Mucosa of gallbladder (tissue), 1 donor: ENCODE measurements at places on chromosomes 5 and 9.
A peak's percentile ranks its signal among the peaks of the same experiment; 100 is the strongest.

- no peak for DNase-seq
Measured at GRCh38 chr5:161190778-161191177, 338.8 kb upstream of the ATP10B start.

DNA sequence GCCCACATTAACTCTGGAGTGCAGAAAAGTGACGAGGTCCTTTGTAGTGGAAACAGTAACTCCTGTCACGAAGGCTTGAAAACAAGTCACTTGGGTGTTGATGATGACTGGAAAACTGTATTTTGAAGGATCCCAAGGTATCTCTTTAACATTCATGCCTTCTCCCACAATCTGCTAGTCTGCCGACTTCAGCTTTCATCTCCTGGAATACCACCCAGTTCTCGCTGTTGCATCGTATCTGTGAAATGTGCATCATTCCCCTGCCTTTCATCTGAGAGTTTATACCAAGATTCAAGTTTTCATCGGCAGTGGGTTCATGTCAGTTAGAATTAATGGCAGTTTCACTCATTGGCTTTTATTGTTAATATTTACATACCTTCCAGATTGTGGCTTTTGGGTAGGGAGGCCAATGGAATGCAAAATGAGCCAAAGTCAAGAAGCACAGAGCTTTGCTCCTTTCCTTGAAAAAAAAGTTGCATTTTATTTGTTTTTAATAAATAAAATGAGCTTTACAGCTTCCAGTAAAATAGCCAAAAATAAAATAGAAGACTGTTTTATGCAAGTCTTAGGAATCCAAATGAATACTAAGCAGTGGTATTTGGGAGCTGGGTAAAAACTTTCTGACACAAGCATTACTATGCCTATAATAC, 575.2 kb upstream of the WWC1 start:
- no peak for DNase-seq

- DNase-seq, result peak; percentile 23
Measured at GRCh38 chr9:83472221-83472665, 66.0 kb downstream of the FRMD3 start.

GRCh38 chr9:133576031-133576874, 32.9 kb downstream of the FAM163B start:
- DNase-seq, result no peak

DNA sequence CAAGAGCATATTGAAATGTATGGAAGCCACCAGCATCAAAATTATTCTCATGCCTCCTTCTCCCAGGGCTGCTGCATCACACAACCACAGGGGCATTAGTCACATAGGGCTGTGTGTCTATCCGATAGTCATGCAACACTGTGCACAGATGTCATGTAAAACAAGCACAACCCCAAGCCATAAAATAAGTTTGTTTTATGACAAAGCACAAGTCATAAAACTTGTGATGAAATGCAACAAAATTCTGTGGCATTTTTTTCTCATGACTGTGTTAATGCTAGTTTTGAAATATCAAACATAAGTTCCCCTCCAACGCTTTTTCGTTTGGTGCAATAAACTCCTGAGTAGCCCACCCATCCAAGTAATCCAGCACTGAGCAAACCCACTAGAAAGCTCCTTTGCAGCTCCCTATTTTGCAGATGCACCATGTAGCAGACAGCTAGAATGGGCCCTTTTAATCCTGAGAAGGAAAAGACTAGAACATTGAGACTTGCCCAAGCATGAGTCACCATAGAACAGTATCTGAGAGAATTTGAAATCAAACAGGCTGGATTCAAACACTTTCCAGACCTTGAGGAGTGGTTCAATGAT, 93.3 kb upstream of the ZNF366 start:
- DNase-seq, result no peak

GRCh38 chr5:144151026-144151425, 19.4 kb downstream of the YIPF5 start:
- DNase-seq, result no peak

GRCh38 chr9:82153032-82153431, 164.5 kb downstream of the SPATA31D1 start:
- no peak for DNase-seq

DNA sequence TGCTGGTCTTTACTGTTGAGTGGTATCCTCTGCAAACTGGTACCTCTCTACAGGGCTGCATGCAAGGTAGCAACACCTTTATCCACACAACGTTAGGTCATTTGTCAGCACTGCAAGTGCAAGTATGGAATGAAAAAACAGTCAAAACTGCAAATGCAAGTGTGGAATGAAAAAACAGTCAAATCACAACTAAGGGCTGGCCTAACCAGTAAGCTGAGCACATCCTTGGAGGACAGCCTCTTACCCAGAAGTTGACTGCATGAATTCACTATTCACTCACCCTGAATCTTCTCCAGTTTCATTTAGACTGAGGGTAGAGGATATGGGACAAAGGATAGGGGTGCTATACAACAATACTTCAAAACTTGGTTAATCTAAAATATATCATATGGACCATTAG, 158.4 kb downstream of the PPP2R2B start:
- no peak for DNase-seq

DNA sequence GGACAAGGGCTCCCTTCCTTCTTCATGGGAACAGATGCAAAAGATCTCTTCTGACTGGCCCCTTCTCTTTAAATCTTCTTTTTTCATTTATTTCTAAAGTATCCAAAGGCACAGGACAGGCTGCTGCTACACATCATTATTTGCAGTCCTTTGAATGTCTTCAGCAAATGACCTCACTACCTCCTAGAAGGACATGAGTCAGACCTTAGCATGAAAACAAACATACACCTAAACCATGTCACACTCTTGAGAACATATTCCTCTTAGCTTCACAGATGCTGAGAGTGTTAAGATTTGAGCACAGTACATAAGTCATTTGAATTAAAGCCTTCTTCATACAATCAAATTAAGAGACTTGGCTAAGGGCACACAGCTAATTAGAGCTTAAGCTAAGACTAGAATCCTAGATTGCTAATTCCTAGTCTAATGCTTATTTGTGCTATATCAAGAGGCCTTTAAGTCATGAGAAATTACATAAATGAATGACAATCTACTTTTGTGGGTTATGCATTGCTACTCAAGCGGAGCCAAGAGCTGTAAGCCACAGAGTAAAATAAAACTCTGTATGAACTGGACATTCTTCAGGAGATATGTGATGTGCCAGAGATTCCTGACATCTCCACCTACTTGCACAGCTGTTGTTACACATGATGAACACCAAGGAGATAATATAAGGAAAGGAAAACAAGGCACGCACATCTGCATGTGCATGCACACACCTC, 109.1 kb upstream of the PTGER4 start:
- no peak for DNase-seq

- DNase-seq, result peak; percentile 52
Measured at GRCh38 chr9:129278391-129279237, 100.6 kb upstream of the IER5L start.
